ENCODE measurements at places on chromosomes 2 and 18. TPM values are rescaled to one million over a fixed set of nuclear protein-coding genes. Genes with fewer than 3 reads are reported as not detected.

DNA sequence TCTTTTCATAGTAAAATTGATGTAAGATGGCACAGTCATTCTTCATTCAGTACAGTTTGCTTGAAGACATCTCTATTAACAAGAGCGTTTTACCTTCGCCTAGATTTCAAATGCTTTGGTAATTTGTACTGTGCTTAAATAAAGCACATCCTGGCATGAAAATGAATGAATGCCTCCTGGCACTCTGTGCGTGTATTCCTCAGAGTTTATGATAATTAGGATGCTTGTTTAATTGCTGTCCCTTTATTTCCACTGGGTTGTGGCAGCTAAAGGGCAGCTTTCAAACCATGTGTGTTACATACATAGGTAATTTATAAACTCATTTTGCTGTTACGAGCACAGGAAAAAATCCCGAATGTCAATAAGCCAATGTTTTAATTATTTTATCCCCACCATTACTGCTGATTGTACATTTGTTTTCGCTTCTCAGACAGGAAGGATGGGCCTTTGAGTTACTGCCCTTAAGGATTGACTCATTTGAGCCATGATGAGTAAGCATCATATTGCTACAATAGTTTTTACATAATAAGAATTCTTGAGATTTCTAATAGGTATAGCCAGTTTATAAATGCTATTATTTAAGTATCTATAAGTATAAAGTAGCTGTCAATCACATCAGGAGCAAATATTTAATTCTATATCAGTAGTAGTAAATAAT, 516.5 kb downstream of the XIRP2 start:
- no peak for DNase-seq

- DNase-seq = no peak
These were observed 146.3 kb upstream of the ZC3H15 start for GRCh38 chr2:186339716-186340115.

GRCh38 chr2:225378984-225379383, 20.5 kb upstream of the NYAP2 start:
- no peak for DNase-seq

DNA sequence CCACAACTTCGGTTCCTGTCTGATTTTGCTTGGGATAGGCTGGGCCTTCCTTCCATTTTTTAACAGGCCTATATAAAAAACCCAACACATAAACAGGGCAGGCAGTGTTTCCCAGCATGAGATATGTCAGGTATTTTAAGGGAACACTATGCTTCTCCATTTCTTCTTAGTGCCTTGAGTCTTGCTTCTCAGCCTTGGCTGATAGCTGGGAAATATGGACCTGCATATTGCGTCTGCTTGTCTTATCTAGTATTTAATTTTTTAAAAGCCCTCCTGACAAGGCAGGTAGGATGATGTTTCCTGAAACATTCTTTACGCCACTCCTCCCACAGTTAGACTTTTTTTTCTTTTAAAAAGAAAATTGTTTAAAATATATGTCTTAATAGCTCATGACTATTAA, 45.5 kb upstream of the NABP1 start:
- DNase-seq = no peak

DNA sequence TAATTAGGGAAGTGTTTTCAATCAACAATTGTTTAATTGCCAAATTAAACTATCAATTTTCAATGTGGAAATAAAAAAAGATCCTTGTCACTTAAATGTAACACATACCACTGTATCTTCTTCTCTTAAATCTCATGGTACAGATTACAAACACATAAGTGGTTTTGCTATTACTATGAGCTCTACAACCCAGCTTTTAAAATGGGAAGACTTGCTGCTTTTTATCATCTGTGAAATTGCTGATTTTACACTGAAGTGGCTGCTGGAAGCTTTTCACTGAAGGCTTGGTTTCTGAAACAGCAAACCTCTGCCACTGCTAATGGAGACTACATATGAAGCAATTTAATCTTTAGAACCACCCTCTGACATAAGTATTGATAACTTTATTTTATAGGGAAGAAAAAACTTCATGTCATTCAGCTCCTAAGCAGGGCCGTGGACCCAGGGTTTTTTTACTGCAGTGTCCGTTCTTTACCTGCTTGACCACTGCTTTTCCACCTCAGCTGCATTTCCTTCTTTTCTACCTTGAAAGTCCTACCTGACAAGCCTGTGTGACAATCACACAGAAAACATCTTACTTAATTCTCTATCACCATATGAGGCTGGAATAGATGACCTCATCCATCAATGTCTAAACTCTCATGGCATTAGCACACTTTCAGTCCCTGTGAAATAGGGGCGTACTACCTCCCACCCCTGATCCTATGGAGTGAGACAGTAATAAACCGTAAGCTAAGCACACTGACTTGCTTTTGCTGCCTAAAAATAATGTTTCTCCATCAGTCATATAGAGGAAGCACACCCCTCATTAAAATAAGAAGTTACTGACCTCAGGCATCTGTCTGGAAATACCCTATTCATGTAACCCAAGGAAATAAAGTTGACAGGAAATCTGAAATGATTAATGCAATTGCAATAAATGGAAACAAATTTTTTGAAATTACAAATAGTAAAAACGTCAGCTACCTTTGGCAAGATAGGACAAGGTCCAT, 19.2 kb upstream of the SLC8A1 start:
- DNase-seq = no peak

GRCh38 chr18:49763590-49763989, 49.7 kb downstream of the ACAA2 start:
- DNase-seq = no peak

- no peak for DNase-seq
These were observed 72.2 kb upstream of the RBM44 start for GRCh38 chr2:237726401-237726830.

DNA sequence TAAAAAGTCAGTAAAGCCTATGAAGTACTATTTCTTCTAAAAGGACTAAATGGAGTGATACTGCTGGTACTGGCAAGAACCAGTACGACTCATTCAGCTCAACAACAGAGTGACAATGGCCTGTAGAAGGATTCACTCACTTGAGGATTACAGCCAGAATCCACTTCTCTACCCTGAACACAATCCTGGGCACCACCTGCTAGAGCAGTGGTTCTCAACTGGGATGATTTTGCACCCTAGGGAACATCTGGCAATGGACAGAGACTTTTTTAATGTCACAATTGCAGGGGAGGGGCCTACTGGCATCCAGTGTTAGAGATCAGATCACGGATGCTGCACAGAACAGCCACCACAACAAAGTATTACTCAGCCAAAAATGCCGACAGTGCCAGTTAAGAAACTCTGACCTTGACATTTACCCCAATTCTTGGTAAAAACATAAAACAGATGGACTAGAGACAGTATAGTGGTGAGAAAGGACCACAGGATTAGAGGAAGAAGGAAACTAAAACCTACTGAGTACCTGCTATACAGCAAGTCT, 5.0 kb downstream of the SPIRE1 start:
- no peak for DNase-seq

- no peak for DNase-seq
These were observed 1072.1 kb upstream of the FANCL start for GRCh38 chr2:59312967-59313940.

DNA sequence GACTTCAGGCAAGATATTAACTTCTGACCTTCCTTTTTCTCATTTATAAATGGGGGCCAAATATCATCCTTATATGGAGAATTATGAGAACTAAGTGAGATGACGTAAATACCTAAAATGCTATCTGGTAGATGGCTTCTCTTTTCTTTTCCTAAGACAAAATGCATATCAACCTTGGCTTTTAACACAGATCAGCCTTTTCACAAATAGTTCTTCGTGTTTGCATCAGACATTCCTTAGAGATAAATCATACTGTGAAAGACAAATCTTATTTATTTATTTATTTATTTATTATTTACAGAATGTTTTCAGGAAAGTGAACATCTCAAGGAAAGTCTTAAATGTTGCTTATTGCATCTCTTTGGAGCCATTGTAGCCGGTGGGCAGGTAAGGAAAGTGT, 62.8 kb downstream of the NBEAL1 start:
- no peak for DNase-seq

IL18R1 gene
- total RNA-seq = 1.2 TPM

ZNF396 gene
- total RNA-seq = 1.0 TPM

PAIP2B gene
- 20.5 TPM for total RNA-seq

All from left cardiac atrium (tissue), 4 donors.